ENCODE measurements at places on chromosomes 11 and 22. TPM values are rescaled to one million over a fixed set of nuclear protein-coding genes. Genes with fewer than 3 reads are reported as not detected.

- H3K27ac ChIP-seq, result no peak overlapping the region
- H3K27me3 ChIP-seq, result no peaks in the 10 kb centered on the region
- H3K4me1 ChIP-seq, result peaks cover 7% of the 10 kb centered on the region
- H3K36me3 ChIP-seq, result peaks cover 4% of the 10 kb centered on the region
- no peak for DNase-seq
Measured at GRCh38 chr11:100791103-100791502, 104.0 kb downstream of the ARHGAP42 start.

DNA sequence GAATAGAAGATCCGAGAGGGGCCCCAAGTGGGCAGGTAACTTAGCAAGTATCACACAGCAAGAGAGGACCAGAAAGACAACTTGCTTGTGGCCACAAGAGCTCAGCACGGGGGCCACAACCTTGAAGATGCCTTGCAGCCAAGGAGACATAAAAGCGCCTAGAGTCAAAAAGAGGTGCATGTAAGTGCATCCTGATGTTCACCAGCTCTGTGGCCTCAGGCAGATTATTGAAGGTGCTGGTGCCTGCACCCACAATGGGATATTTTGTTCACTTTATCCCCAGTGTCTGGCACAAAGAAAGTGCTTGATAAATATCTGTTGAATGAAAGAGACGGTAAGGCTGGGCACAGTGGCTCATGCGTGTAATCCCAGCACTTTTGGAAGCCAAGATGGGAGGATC lies 106.0 kb upstream of the ASPHD2 start:
- H3K4me3 ChIP-seq, result no peak overlapping the region
- peaks cover 5% of the 10 kb centered on the region for H3K36me3 ChIP-seq
- peaks cover 4% of the 10 kb centered on the region for H3K27me3 ChIP-seq
- H3K4me1 ChIP-seq, result peaks cover 3% of the 10 kb centered on the region

- H3K4me1 ChIP-seq, result no peaks in the 10 kb centered on the region
- no peak for DNase-seq
- H3K4me3 ChIP-seq, result no peak overlapping the region
- no peak overlapping the region for H3K27ac ChIP-seq
- no peaks in the 10 kb centered on the region for H3K36me3 ChIP-seq
Measured at GRCh38 chr11:10979529-10979928, 121.7 kb upstream of the ZBED5 start.

DNA sequence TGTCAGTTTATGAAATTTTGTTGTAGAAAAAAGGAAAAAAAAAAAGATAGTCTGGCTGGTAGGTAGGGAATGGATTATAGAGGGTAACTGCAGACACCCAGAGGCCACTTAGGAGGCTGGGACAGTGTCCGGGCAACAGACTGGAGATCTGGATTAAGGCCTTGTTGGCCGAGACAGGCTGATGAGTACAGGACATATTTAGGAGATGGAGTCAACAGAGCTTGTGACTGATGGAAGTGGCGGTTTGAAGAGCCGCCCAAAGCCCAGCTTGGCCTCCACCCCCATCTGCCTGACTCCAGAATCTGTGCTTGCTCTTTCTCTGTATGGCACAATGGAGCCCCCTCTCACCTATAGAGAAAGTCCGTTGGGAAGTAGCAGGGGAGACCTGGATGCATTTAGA lies 7.6 kb downstream of the PLEKHB1 start:
- H3K27me3 ChIP-seq, result peaks cover 15% of the 10 kb centered on the region
- DNase-seq, result no peak
- H3K27ac ChIP-seq, result no peak overlapping the region
- H3K4me3 ChIP-seq, result no peak overlapping the region

DNA sequence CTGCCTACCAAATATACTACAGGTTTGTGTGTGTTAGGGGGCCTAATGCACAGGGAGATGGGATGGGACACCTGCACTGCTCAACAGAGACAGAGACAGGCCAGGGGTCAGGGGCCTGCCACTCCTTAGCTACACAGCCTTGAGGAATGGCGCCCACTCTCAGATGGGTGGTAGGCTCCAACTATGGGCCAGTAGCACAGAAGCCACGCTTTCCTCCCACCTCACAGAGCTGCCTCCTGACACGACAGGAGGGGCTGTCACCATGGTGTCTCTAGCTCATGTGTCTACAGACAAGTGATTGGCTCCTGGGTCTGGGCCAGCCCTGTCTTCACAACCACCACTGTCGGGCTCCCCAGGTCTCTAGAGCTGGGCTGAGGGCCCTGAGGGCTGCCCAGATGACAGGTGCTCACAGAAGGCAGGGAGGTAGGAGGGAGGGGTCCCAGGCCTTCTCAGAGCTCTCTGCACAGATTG lies 81.8 kb downstream of the DGCR2 start:
- no peak for DNase-seq
- no peaks in the 10 kb centered on the region for H3K4me1 ChIP-seq
- no peak overlapping the region for H3K27ac ChIP-seq
- H3K36me3 ChIP-seq, result peaks cover 19% of the 10 kb centered on the region
- no peak overlapping the region for H3K4me3 ChIP-seq

The MMP27 gene
- total RNA-seq, result not detected
